Cortex of kidney (tissue), 1 donor: ENCODE measurements at places on chromosomes 4 and X.

DNA sequence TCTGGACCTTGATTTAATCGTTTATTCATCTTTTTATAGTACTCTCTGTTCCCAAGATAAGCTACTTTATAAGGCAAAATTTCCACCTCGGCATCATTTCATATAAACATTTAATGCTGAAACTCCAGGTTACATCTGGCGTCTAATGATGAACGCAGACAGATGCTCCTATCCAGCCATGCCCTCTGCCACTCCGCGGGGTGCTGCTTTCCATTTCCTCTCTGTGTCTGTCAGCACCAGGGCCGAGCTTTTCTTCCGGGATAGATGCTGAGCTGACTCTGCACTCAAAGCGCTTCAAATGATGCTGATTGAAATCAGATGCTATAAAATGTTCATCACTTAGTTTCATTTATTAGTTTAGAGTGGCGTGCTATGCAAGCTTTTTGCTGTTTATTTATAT, 80.5 kb upstream of the HELT start:
- no peak for DNase-seq

- DNase-seq, result no peak
These were observed 21.1 kb upstream of the PIGA start for GRCh38 chrX:15356444-15356843.

- DNase-seq, result no peak
These were observed 85.7 kb downstream of the DIAPH2 start for GRCh38 chrX:96770315-96770714.

DNA sequence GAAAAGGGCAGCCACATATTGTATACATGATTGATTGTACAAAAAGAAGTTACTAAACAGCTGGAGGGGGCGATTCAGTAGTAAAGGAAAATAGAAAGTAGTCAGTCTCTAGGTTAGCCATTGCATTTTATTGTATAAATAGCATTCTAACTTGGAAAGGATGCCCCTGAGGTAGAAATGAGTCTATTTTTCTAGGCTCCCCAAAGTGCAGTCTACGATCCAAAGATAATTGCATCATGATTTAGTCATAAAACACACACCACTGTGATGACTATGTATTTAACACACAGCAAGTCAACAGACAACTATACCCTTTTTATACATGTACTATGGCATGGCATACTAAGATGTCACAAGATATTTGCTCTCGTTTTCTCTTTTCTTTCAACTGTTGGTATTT, 204.9 kb downstream of the APBB2 start:
- DNase-seq, result no peak

GRCh38 chr4:176210579-176211296, 15.4 kb upstream of the SPATA4 start:
- DNase-seq, result no peak

DNA sequence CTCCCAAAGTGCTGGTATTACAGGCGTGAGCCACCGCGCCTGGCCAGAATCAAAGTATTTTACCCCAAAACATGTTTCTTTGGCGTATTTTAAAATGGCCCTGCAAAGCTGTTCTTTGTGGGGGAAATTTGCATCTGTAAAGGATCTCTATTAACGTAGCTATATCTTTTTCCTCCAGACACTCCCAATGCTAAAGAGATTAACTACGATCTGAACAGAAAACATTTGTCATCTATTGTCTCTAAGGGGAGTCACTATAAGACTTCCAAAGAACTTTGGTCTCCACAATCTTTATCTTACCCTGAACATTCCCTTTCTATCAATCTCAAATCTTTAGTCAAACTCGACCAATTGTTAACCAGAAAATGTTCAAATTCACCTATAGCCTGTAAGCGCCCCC, 19.1 kb upstream of the PDS5A start:
- no peak for DNase-seq

DNA sequence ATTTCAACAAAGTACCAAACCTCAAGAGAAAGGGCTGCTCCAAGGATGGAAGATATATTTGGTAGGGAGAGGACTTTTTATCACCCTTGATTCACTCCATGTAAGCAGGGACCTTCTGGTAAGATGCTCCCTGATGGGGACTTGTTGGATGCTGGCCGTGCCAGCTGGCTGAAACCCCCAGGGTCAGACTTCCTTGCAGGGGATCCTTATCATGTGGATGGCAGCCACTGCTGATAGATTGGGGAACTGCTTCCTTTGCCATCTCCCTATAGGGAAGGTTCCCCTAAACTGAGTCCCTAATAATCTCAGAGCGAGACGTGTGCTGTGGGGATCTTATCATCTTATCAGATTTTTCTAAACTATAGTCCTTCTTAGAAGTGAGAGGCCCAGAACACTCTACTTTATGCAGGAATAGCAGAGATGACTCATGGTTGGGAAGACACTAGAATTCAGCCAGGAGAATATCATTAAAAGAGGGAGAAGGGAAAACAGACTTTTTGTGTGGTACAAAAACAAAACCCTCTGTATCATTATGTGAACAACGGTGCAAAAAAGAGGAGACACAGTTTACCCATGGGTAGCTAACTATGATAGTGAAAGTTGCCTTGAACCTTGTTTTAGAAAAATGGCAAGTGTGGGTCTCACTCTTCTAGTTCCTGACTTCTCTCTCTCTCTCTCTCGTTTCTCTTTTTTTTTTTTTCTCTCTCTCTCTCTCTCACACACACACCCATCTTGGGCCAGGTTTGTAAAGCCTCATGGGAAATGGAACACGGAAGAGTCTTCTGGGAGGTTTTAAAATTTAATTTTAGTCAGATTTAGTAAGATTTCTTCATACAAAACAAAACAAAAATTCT, 16.1 kb downstream of the RHOH start:
- no peak for DNase-seq

GRCh38 chrX:30593440-30594200, 16.1 kb upstream of the TASL start:
- DNase-seq, result no peak

DNA sequence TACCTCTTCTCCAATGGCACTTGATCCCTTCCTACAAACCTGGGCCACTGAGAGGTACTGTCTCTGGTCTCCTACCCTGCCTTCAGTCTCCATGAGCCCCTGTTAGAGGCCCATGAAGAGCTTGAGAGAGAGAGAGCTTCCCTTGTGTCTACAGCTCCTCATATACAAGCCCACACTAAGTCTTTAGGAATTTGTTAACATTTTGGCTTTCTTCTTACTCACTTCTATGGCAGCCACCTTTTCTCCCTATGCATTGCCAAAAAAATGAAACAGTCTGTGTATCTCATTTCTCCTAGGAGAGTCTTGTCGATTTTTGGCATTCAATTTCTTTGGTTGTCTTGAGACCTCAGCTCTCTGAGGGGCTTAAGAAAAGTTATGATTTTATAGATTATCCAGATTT, 90.9 kb upstream of the LNX1 start:
- DNase-seq, result no peak

GRCh38 chr4:70236125-70236524, 6.3 kb upstream of the CSN3 start:
- DNase-seq, result no peak

GRCh38 chr4:146398404-146398803, 123.3 kb downstream of the SLC10A7 start:
- no peak for DNase-seq

DNA sequence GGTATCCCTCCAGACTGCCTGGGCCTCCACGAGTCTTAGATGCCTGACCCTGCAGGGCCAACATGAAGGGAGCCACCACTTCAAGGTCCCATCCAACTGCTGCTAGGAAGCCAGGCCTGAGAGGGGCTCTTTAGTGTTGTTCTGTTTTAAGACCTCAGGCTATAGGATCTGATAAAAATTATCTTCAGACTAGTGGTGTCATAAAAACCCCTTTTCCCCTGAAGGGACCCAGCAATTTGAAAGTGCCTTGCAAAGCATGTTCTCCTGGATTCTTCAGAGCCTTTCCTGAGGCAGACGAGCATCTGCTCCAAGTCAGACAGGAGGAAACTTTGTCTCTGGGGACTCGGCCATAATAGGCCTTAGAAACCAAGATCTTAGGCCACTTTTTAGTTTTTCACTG, 26.9 kb downstream of the TSPAN5 start:
- no peak for DNase-seq

DNA sequence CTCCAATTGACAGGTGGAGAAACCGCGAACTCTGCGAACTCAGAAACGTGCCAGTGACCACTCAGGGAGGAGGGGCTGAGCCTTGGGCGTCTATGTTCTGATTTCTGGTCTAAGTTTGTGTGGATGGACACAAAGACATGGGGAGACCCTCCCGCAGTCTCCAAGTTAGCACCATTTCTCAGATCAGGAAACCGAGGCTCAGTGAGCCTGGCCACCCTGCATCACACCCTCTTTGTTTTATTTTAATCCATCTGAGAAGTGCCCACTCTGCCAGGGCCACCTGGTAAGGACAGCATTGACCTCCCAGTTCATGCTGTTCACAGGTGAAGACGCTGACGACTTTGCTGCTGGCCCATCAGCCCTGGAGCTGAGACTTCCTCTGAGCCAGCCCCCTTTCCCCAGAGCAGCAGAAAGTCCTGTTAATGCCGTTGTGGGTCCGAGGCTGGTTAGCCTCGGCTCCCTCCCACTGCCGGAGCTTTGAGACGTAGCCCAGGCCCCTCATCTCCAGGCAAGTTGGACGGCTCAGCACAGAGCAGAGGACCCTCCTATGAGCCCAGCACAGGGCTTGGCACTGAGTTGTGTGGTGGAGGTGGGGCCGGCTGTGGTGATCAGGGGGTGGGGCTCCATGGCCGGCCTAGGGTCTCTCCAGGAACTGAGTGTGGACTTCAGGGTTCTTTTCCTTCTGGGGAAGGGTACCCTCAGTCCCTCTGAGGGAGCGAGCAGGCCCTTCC, 43.7 kb downstream of the PSAPL1 start:
- no peak for DNase-seq
